NCI-H446 treated with DMSO at 0.1 percent for 48 hours (cell line): ENCODE measurements at places on chromosomes 2 and 18.

- DNase-seq = no peak
Measured at GRCh38 chr18:6878556-6879297, 149.2 kb downstream of the ARHGAP28 start.

GRCh38 chr2:60481257-60481656 lies 72.2 kb downstream of the BCL11A start:
- DNase-seq = no peak

GRCh38 chr18:59810183-59810582 lies 89.6 kb upstream of the PMAIP1 start:
- DNase-seq = no peak

DNA sequence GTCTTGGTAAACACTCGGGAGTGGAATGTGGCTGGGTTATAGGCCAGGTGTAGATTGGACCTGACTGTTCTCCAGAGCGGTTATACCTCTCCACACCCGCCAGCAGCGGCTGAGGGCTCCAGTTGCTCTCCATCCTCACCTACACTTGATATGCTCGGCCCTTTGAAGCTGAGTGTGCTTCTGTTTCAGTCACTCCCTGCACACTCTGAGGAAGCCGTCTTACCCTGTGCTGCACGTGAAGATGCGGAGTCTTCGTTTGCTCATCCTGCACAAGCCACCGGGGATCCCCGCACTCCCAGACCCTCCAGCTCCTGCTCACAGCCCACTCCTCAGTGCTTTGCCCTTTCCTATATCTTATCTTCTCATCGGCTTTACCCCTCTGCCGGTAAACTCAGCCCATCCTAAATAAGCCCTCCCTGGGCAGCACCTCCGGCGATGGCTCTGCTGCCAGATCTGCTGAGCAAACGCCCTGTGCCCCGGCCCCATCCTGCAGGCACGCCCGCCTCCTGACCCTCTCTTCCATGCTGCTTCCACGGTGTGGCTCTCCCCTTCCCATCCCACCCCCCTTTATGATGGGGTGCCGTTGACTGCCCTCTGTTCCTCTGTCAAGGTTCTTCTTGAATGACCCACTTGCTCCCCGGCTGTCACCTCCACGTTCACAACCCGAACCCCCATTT lies 47.3 kb upstream of the ODC1 start:
- no peak for DNase-seq

DNA sequence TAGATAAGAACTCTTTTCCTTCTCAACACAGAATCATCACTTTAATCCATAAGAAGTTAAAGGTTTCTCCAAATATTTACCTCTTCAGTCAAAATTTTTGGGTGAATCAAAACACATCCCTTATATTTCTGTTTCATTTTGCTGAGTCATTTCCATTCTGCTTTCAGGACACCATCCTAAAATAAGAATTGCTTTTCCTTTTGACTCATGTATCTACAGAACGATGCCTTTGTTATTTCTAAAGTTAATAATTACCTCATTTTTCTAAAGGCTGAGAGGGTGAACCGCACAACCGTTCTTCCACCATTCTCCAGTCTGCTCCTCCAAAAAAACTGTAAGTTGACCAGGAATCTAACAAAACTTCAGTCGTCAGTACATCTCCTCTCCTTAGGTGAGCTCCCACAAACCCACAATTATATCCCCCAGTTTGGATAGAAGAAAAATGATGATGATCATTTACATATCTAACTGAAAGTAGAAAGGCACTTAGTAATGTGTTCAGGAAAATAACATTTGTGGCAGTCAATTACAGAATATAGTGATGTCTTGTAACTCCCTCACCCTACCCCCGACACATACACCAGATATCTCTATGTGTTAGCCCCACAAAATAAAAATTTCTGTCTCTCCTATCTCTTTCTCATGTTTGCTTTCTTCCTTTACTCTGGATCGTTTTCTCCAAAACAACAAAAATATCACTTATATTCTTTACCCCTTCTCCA lies 162.5 kb downstream of the RAD51AP2 start:
- no peak for DNase-seq

GRCh38 chr2:150473767-150474166 lies 13.7 kb downstream of the RND3 start:
- no peak for DNase-seq

DNA sequence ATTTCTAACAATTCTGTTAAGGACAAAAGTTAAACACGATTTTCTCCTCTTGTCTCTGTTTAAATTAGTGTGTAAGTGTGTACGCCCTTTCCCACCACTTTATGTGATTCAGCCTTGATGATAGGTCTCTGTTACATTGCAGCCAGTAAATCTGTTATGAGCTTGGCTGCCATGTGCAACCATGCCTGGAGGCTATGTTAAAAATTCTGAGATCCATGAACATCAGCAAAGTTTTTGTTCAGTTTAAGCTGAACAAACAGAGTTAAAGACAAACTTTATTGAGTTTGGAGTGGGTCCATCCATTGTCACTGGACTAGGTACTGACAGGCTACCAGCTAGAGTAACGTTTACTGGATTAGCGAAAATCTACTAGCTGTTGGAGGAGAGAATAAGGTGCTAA lies 110.4 kb downstream of the NCKAP5 start:
- DNase-seq = no peak

GRCh38 chr2:240585101-240585500 lies 1.4 kb upstream of the CAPN10 start:
- DNase-seq = no peak

- DNase-seq = no peak
Measured at GRCh38 chr2:26540306-26540705, 62.4 kb upstream of the OTOF start.

GRCh38 chr2:218988164-218988563 lies 3.2 kb upstream of the FEV start:
- DNase-seq = no peak

- no peak for DNase-seq
Measured at GRCh38 chr2:210577263-210578071, 21.1 kb downstream of the CPS1 start.

GRCh38 chr2:172698041-172698863 lies 37.4 kb upstream of the RAPGEF4 start:
- peak; percentile 74 for DNase-seq

DNA sequence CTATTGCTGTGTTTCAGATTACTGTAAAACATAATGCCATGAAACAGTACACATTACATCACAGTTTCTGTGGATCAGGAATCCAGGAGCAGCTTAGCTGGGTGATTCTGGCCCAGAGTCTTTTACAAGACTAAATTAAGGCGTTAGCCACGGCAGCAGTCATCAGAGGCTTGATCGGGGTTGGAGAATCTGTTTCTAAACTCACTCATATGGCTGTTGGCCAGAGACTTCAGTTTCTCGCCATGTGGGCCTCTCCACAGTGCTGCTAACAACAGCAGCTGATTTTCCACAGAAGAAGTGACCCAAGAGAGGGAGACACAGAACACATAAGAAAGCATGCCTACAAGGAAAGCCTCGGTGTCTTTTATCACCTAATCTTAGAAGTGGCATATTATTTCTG lies 89.2 kb upstream of the MYO3B start:
- DNase-seq = peak; percentile 35

DNA sequence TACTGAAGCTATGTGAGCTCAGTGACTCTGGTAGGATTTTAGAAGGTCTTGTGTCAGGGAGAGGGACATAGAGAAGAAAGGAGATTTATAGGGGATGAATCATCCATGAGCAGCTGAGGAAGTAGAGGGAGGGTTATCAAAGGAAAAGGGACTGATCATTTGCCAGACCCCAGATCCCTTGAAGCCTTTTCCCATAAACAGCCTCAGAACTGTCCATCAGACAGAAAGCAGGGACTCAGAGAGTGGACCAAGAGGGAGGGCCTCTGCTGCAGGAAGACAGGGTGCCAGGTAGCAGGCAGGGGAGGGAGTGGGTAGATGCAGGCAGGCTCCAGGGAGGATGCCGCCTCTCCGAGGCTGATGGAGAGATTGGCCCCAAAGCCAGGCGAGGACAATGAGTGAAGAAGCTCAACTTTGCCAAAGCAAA lies 133.9 kb downstream of the TNS1 start:
- no peak for DNase-seq

DNA sequence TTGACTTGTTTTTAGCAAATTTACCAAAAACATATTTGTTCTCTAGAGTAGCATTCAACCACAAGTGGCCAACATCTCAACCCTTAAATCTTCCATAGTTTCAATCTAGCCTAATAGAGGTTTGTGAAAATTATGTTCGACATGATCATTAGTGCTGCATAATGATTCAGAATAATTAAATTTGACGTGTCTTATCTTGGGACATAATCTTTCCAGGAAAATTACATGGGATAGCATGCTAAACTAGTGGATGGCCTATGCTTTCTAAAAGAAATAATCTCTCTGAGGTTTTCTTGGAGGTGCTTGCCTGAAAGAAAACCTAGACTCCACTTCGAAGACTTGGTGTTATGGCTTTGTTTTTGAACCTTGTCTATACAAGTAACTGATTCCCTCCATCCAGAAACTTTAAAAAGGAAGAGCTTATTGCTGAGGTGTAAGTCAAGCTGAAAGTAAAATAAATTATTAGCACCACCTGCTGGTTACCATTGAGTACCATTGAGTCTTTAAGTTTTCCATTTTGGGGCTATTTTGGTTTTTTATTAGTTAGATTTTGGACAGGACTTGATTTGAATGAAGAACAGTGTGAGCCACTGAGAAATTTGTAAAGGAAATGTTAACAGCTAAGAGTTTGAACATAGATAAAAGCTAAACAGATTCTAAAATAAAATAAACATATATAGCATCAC lies 32.7 kb downstream of the COX7A2L start:
- no peak for DNase-seq

DNA sequence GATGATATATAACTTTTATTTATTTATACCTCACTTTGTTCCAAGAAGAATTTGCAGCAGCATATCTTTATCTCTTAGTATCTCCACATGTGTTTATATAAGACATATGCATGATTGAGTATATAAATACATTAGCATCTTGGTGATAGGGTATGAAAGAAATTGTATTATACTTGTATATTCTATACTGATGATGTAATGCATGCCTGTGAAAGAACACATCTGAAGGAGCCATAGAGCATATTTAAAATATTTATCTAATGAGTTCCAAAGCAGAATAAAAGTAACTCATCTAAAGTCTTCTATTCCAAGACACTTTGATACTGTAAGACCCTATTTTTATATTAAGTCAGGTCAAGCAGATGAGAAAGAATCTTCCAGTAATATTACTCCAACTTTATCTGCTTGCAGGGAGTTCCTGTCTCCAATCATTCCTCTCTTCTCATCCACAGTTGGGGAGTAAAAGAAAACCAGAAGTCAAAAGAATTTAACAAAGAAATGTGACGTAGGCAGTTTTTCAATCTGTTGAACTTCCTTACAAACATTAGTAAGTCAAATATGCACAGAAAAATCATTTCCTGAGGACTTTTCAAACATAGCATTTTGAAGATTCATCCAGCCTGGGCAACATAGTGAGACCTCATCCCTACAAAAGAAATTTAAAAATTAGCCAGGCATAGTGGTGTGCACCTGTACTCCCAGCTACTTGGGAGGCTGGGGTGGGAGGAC lies 76.7 kb downstream of the DTNB start:
- DNase-seq = no peak

DNA sequence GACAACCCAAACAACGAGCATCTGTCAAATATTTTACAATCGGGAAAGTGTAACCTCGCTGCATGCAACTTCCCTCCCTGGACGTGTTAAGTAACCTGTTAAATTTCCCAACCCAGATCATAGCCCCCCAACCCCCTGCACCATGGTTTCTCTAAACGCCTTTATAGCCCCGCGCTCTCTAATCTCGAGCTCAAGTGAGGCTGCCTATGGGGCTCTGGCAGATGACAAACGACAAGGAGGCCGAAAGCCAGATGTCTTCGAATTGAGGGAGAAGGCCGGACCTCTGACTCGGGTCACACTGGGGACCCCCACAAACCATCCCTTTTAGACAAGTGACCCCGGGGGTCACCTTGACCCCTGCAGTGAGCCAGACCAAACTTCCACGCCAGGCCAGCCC lies 526 bp downstream of the COX7A2L start:
- no peak for DNase-seq

GRCh38 chr2:75389271-75389670 lies 171.5 kb downstream of the EVA1A start:
- no peak for DNase-seq

DNA sequence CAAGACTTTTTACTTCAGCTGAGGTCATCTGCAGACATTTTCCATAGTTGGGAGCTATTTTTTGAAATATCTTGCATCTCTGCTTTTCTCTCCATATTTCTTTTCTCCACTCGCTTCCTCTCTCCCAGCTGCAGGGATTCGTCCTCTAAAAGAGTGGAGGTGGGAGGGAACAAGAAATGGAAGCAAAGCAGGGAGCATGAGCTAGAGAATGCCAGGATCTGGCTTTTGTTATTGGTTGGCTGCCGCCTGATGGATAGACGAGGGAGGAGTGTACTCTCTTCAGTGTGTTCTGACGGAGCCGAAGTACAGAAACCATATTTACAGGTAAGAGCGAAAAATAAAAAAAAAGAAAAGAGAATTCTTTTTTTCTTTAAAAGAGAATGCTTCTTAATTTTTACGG lies at the start of gene CSRNP3:
Gene CSRNP3 (plus strand): TSS at position 282 of the 400 bp plus-strand sequence. CDS start 125,368 bp downstream, outside the sequence.
- DNase-seq = peak; percentile 90

- no peak for DNase-seq
Measured at GRCh38 chr18:7205346-7205745, 25.5 kb upstream of the LRRC30 start.

GRCh38 chr2:52365946-52366345 lies 1334.0 kb upstream of the NRXN1 start:
- no peak for DNase-seq

DNA sequence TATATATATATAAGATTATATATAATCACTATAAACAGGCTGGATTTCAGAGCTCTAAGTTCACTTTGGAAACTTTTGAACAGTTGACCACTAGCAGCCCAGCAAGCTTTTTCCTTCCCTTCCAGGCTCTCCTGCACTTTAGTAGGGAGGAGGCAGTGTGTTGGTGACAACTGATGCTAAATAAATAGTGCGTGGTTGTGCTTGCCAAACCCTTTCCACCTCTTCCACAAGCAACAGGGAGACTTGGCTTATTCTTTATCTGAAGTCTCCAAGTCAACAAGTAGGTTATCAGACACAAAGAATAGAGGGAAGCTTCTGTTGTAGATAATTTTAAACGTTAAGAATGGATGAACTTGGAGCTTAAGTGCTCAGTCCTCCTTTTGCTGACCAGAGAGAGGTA lies 408.2 kb upstream of the HNRNPA3 start:
- no peak for DNase-seq

DNA sequence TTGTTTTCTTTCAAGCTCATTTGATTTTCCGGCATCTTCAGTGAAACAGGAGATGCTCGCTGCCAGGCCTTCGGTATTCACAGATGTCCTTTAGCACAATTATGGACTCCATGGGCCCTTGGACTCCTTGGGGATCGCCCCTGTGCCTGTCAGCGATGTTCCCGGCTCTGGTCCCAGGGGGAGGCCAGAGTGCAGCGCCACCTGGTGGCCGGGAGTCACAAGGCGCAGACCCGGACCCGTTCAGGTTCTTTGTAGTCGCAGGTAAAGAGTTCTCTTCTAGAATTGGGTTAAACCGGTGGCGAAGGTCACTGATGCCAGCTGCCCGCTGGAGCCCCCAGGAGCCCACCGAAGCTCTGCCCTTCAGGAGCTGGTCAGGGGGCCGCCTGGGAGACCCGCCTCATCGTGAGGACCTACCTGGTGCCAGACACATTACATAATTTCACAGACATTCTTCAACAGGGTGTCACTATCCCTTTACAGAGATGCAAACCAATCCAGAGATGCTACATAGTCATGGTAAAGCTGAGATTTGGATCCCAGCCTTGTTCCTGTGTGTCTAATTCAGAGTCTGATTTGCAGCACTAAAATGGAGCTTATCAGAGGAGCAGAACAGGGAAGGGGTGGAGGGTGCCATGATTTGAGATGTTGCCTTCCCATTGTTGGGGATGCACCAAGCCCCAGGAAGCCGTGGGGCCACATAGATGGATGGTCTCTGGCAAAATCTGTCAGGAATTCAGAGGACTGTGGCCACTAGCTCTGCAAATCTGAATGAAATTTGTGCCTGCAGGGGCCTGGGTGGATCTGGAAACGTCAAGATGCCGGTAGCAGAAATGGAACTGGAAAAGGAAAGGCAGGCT lies 6.0 kb upstream of the INPP5D start:
- no peak for DNase-seq
